Stimulated activated CD8-positive, alpha-beta memory T cell treated with anti-CD3 and anti-CD28 coated beads, Interleukin-7, amount 100 ng/mL, for 1 hour (primary cell): ENCODE measurements at places on chromosomes 7 and 10.

DNA sequence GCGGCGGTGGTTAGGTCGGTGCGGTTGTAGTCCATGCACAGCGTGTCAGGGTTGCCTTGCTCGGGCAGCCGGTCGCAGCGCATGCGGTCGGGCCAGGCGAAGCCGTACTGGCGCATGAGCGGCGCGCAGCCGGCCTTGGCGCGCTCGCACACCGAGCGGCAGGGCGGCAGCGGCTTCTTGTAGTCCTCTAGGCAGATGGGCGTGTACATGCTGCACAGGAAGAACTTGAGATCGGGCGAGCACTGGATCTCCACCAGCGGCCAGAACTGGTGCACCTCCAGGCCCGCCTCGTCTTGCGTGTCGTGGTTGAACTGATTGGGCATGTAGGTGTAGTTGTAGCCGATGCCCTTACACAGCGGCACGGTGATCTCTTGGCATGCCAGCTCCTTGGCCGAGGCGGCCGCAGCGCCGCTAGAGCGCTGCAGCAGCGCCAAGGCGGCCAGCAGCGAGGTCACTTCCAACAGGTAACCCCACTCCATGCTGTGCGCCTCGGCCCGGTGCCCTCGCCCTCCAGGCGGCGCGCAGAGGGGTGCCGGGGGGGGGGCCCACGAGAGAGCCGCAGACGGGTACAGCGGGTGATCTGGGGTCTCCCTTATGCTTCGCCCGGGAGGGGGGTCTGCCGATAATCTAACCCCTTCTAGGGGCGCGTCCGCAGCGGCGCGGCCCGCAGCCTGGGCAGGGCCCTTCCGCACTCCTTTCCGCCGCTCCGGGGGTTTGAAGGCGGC is 983 bp downstream of the FZD8 start:
- no peak for DNase-seq

- DNase-seq: no peak
Observed at GRCh38 chr10:12844811-12845483, 156.6 kb downstream of the CCDC3 start.

DNA sequence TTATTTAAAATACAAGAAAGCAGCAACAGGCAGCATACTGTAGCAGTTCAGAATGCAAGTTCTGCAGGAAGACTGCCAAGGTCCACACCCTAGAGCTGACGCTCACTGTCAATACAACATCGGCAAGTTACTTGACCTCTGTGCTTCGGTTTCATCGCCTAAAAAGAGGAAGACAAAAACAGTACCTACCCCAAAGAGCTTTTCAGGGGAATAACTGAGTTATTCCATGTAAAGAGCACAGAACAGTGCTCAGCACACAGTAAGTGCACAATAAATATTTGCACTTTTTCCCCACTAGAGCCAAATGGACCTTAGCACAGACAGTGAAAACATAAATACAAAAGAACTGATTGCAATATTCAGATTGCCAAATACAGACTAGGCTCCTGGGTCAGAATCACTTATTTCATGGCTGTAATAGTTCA is 88.6 kb downstream of the USP6NL start:
- no peak for DNase-seq

DNA sequence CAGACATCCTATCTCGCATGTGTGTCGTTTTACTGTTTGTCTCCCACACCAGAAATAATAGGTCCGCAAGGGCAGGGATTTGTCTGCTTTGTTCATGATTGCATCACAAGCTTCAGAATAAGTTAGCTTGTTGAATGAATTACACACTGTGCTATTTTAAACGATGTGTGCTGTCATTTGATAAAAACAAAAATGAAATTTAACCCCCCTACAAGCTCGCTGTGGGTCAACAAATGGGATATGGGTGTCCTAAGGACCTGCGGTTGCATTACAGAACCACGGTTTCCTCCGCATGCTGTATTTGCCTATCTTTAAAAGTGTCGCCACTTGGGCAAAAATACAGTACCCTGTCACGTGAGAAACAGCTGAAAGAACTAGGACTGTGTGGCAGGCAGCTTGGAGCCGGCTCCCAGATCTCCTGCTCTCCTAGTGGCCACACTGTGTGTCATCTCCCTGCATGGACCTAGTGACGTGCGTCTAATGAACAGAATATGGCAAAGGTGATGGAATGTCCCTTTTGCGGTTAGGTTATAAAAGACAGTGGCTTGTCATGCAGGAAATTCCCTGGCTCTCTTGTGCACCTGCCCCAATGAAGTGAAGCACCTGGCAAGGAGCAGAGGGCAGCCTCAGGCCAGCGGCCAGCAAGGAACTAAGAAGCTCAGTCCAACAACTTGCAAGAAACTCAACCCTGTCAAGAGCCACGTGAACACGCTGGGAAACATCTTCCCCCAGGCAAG is 32.9 kb upstream of the CRYGN start:
- DNase-seq: no peak

GRCh38 chr7:118059209-118059608 is 124.8 kb upstream of the LSM8 start:
- DNase-seq: no peak

DNA sequence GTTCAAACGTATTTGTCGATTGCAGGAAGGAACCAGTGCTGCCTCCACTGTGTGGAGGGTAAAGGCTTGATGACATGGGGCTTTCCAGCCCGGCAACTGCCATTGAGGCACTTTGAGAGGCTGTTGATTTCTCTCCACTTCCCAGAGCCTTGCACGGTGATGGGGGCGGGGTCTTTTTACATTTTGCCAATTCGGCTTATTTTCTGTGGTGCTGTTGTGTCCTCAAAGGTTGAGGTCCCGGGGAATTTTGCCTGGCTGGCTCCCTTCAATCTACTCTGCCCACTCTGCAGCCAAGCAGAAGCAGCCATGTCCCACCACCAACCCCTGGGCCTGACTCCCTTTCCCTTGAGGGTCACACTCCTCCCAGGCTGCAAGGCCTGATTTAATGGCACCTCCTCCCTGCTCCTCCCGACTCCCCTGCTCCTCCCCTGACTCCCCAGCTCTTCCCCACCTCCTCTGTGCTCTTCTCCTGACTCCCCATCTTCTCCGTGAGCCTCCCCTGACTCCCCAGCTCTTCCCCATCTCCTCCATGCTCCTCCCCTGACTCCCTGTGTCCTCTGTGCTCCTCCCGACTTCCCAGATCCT is 39.0 kb downstream of the OAT start:
- no peak for DNase-seq

GRCh38 chr10:46307281-46308112 is 20.7 kb downstream of the ANTXRL start:
- no peak for DNase-seq

GRCh38 chr7:38880454-38880853 is 28.5 kb downstream of the VPS41 start:
- DNase-seq: no peak

DNA sequence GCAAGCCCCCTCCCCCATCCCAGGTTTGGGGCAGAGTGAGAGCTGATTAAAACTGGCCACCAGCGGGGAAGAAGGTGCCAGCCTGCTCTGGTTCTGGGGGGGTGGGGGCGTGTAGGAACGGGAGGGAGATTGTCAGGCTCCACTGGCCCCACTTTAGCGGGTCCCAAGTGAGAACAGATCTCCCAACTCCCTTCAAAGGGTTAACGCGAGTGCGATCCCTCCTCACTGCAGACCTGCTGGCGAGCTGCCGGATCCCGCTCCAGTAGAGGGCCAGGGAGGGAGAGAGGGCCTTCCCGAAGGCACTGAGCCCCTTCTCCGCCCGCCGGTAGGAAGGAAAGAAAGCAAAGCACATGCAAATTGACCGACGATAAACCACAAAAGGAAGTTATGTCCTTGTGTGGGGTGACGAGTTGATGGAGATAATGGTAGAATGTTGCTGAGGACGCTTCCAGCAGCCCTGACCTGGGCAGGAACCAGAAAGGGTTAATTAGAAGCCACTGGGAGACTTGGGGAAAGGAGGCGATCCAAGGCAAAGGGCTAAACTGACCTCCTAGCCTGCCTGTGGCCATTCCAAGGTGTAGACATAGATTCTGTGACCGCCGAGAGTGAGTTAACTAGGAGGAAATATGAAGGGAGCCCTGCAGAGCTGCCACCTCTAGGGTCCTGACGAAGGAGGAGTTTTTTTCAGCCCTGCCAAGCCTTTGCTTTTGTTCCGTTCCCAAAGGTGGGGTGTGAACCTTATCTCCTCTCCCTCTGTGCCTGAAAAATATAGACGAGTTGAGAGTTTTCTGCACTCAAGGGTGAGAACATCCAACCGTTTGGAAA is 1.5 kb downstream of the NRG3 start:
- DNase-seq: no peak

- no peak for DNase-seq
Observed at GRCh38 chr10:30819341-30820181, 190.0 kb upstream of the LYZL2 start.

DNA sequence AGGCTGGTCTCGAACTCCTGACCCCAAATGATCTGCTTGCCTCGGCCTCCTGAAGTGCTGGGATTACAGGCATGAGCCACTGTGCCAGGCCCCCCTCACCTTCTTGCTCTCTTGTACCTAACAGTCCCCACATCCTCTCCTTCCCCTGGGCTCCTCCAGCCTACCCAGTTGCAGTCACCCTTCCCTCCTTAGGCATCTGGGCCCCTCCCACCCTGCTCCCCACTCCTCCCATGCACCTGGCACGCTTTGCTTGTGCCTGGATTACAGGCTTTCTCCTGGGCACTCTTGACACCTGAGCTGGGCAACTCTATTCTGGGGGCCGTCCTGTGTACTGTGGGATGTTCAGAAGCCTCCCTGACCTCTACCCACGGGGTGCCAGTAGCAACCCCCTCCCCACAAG is 3.0 kb downstream of the CLDN15 start:
- no peak for DNase-seq

DNA sequence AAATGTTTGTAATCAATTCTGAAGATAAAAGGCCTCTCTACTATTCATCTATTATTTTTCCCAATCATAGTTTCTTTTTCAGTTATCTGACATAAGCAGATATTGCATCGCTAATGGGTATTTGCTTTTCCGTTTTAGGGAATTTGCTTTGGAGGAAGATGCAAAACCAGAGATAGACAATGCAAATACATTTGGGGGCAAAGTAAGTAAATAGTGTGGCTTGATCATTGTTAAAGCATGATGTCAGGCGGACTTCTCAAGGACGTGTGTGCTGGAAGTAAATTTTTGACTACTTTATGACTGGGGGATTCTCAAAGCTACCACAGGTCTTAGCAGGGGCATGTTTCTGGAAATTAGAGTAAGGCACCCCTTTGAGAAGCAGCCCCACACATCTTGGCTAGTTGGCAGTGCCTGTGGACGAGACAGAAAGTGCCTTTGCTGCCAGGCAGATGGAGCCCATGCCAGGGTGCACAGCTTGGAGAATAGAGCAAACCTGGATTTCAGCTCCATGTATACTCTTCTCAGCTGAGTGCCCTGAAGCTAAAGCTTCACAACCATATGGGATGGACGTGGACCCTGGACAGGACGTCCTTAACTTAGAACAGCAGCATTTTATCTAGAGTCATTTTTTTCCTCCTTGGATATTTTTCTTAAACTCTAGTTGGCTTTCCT is 68.6 kb downstream of the SRI start:
- DNase-seq: no peak

- no peak for DNase-seq
Observed at GRCh38 chr10:8563478-8563877, 509.0 kb downstream of the GATA3 start.

GRCh38 chr10:44281089-44281613 is 103.7 kb downstream of the CXCL12 start:
- DNase-seq: no peak

- no peak for DNase-seq
Observed at GRCh38 chr10:46223064-46223480, 63.7 kb upstream of the ANTXRL start.

DNA sequence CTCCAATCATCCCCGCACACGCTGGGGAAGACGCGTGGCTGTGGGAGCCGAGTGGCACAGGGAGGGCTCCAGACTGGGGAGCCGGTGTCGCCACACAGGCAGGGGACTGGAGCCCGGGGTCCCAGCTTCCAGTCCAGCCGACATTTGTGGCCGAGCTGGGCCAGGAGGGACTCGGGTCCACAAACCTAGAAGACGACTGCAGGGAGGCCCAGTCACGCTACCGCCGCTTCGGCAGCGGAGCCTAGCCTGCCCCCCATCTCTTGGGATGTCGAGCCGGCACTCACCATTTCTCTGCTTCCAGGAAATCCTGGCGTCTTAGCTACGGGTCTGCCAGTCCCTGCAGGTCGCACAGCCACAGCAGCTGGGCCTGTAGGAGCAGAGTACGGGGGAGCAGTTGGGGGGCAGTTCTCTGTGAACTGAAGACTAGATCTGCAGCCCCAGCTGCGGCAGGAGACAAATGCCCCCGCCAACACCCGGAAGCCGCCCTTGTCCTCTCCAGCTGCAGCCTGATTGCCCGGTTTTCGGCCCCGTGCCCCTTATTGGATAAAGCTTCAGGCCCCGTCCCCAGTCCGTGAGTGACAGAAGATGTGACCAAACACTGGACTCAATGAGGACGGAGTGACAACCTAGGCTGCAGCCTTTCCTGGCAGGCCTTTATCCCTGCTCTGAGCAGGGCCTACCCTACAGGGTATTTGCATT is 270.7 kb downstream of the ZNF33B start:
- no peak for DNase-seq

- no peak for DNase-seq
Observed at GRCh38 chr7:143331179-143331801, 15.4 kb downstream of the CLCN1 start.

- DNase-seq: no peak
Observed at GRCh38 chr10:3782451-3783315, 2.3 kb downstream of the KLF6 start.

DNA sequence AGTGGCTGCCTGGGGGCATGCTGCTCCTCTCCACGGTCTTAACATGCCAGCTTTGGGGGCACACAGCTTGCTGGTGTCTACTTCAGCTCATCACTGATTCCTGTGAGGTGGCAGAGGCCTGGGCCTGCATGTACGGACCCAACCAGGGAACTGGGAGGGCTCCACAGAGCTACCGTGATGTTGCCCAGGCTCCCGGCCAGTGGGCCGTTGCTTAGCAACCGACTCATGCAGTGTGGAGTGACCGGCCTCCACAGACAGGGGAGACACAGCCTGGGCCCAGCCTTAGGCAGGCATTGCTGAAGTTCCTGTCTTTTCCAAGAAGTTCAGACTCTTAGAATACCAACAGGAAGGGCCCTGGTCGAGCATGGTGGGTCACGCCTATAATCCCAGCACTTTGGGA is 25.8 kb upstream of the SH2B2 start:
- no peak for DNase-seq

DNA sequence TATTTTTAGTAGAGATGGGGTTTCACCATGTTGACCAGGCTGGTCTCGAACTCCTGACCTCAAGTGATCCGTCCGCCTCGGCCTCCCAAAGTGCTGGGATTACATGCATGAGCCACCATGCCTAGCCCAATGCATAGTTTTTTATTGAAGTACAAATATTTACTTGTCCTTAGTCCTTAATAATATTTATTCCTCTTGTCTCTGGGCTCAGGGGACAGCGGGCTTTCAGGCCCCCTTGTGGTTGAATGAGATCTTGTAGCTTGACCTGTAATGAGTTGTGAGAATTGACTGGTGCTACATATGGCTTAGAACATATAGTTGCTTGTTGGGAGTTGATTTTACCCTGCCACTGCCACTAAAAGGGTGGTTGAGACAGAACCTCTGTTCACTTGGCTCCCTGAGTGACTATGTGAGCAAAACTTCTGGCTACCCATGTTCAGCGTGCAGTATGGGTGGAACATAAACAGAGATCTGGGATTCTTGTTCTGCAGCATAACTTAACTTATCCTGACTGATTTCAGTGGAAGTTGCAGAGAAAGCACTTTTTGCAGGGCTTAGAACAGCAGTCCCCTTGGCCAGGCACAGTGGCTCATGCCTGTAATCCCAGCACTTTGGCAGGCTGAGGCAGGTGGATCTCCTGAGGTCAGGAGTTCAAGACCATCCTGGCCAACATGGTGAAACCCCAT is 14.9 kb downstream of the CCL26 start:
- DNase-seq: no peak

GRCh38 chr10:82969405-82969804 is 1094.4 kb downstream of the NRG3 start:
- DNase-seq: no peak
